ENCODE measurements at places on chromosomes 7 and 10.
A peak's percentile ranks its signal among the peaks of the same experiment; 100 is the strongest.

- DNase-seq = no peak
These were observed 210.6 kb downstream of the TPST1 start for GRCh38 chr7:66415659-66416265.

- no peak for DNase-seq
These were observed 31.8 kb downstream of the CCAR1 start for GRCh38 chr10:68752711-68753350.

GRCh38 chr10:105189463-105189800, 548.3 kb downstream of the SORCS3 start:
- no peak for DNase-seq

GRCh38 chr10:106573106-106573505, 591.4 kb downstream of the SORCS1 start:
- peak; percentile 83 for DNase-seq

DNA sequence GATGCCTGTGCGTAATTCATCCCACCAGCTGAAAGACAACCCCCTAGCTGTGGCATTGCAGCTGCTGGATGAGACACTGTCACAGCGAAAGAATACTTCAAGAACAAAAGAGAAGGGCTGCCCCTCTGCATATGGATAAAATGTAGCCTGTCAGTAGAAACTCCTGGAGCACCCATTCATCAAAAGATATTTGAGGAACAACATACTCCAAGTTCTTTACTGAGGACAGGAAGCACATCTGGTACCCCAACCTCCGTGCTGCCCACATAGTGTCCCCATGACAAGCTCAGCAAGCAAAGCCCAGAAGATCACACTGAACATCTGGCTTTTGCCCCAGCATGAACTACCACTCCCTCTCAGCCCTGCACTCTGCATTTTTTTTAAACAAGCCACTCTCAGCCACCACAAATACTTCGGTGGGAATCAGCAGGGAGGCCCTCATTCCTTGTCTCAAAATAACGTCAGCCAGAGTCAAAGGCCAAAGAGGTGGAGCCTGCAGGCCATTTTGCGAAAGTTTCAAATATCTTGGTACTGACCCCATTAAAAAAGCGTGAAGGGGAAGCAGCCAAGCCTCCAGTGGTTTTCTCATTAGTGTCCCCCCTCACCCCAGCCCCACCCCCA, 1.7 kb downstream of the CREB3L2 start:
- DNase-seq = peak; percentile 94

GRCh38 chr7:116122972-116123595, 87.3 kb upstream of the TES start:
- DNase-seq = peak; percentile 56

DNA sequence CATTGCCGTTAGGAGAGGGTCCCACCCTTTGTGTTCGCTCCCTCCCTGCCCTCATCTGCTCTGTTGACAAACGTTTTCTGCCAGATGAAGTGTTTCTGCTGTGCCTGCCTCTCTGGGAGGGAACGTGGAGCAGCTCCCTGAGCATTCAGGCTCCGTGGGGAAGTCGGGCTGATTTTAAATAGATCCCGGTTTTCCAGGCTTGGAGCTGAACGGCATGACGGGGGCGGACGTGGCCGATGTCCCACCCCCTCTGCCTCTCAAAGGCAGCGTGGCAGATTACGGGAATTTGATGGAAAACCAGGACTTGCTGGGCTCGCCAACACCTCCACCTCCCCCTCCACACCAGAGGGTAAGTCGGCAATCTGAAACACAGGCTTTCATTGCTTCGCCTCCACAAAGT, 101.9 kb upstream of the NPS start:
- DNase-seq = no peak

- peak; percentile 55 for DNase-seq
These were observed 2.4 kb downstream of the FAS start for GRCh38 chr10:88992921-88993524.

DNA sequence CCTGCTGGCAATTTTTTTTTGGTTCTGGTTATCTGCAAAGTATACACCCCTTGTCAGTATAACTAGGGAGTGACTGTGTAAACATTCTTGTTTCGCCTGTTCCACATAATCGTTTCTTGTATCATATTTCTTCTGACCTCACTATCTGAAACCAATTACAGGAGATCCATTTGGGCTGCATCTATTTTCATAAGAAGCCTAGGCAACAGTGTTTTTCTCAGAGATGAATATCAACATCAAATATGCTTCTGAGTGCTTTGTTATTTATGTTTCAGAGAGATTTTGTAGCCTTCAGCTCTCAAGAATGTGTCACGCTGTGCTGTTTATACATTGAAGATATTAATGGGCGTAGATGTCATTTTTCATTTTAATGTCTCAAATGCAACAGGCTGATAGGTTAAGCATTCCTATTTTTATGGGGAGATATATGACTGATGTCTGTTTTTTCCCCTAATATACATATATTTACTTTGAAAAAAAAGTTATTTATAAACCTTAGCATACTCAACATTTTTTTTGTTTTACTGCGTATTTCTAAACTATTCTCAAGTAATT, 115.5 kb downstream of the FOXP2 start:
- peak; percentile 71 for DNase-seq

- DNase-seq = peak; percentile 55
These were observed 67.7 kb upstream of the JCAD start for GRCh38 chr10:30127120-30127541.

DNA sequence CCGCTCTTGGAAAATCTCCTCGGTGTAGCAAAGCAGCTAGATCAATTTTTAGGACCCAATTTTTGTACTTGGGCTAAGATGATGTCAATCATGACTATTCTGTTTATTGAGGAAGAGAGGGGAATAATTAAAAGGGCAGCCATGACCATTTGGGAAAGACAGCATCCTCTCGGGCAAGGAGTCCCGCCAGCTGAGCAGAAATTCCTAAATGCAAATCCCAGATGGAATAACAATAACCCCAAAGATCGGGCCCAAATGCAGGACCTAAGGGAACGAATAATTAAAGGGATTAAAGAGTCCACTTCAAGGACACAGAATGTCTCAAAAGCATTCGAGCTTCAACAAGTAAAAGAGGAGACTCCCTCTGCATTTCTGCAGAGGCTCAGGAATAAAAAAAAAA, 18.7 kb downstream of the COL17A1 start:
- DNase-seq = no peak

DNA sequence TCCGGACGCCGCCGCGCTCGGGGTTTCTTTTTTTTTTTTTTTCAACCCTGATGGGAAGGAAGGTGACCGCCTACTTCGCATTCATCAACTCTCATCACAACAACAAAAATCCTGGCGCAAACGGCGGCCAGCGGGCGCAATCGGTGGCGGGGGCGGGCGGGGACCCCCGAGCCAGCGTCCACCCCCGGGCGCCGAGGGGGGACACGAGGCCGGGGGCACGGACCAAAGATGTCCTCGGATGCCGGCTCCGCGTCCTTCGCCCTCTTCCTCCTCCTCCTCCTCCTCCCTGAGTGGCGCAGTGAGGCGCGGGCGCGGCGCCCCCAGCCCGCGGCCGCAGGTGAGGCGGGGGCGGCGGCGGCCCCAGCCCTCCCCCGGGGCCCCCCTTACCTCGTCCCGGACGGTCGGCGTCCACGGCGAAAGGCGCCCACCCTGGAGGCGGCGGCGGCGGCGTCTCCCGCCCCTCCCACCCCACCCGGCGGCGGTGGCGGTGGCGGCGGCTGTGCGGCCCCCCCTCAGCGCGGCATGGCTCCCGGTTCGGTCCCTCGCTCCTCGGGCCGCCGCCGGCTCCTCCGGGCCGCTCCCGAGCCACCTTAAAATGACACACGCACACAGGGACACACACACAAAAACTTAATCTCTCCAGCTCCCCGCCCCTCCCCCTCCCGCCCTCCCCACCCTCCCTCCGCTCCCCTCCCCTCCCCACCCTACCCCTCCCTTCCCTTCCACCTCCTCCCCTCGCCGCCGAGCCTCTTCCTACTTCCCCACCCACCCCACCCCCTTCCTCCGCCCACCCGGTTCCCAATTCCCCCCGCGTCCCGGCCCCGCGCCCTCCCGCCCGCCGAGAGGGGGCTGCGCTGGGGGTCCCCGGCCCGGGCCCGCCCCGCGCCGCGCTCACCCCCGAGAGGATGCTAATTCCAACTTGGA, at the start of gene CTBP2:
Gene CTBP2, minus strand, starts transcription at position 632 of the 924 bp plus-strand sequence.
- peak; percentile 67 for DNase-seq

GRCh38 chr10:33833566-33833965, 499.1 kb upstream of the NRP1 start:
- no peak for DNase-seq

DNA sequence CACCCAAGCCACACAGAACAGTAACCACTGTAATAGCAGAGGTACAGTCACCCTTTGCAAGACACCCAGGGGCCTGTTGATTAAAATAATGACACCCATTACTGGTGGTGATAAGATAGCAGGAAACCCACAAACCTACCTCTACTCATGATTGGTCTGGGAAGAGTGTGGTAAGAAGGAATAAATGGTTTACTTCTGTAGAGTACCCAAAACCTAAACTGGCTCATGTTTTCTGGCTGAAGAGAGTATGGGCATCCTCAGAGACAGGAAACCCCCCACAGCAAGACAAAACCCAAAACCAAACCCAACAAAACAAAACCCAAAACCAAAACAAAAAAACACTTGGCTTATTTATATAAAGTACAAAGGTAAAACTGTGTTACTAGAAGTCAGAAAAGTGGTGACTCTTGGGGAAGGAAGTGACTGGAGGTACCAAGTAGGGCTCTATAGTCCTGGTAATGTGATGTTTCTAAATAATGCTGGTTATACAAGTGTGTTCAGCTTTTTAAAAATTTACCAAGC, 15.5 kb upstream of the DNAJB12 start:
- DNase-seq = no peak

- DNase-seq = peak; percentile 94
These were observed 23.6 kb downstream of the DDIT4 start for GRCh38 chr10:72297281-72297804.

GRCh38 chr7:95004618-95005247, 97.3 kb downstream of the PPP1R9A start:
- DNase-seq = no peak

DNA sequence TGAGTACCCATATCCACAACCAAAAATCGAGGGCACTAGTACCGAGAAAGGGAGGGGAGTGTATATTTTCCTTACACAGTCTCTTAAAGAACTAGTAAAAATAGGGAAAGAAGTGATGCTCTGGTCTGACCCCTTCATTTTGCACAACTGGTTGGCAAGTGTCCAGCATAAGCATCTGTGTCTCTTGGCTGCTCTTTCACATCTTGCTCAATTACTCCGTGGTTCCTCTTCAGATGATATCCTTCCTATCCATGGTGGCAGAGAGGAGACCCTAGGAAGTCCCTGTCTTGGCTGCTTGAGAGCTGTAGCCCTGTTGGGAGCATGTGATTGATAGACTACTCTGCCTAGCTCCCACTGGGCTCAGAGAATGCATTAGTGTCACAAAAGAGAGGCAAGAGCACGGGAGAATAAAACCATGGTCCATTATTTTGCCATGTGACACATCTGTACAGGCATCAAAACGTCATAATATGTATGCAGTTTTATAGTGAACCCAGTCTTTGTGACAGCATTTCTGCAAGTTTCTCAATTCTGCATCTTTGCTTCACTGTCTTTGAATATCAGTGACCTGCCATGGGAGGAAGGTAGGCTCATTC, 111.8 kb upstream of the ANKRD1 start:
- peak; percentile 53 for DNase-seq

DNA sequence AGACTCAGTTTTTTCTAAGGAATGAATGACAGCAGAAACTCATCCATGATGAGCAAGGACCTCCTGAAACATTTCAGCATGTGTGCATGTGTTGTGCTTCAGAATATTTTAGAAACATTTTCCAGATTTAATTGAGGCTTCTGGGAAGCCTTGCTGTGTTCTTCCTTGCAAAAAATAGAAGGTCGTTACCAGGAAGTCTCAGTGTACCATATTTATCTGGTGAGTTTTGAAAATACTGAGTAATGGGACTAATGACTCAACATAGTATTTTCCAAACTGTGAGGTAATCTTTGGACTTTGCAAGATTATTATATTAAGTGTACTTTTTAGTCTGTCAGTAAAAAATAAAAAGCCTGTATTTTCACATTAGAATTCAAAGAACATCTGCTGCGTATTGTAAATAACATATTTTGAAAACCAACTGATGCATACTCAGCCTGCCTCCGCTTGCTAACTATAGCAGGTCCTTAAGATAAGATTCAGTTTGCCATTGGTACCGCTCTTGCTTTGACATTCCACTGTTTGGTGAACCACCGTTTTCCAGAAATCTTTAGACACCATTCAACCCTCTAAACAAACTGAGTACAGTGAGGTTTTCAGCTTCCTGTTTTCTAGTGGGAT, 739.6 kb upstream of the GALNT17 start:
- DNase-seq = peak; percentile 19

- DNase-seq = no peak
These were observed 77.7 kb downstream of the RBM33 start for GRCh38 chr7:155722118-155722517.

- DNase-seq = no peak
These were observed 40.6 kb downstream of the AKR1B15 start for GRCh38 chr7:134589491-134589941.

DNA sequence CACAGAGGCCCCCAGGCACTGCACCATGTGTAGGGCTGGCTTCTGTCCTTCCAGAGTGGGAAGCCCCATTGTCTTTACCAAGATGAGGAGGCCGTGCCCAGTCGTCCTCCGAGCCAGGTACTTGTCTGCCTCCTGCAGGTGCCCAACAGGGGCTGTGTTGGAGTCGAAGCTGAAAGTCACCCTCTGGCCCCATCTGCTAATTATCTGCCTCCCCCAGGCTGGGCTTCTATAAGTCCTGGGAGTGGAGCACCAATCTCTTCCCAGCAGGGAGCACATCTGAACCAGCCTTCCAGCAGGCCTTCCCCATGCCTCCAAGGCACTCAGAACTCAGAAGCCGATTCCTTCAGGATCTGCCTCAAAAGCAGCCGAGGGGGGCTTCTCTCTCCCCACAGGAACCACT, 11.6 kb upstream of the CHST15 start:
- no peak for DNase-seq

GRCh38 chr7:31432836-31433340, 81.0 kb upstream of the ITPRID1 start:
- no peak for DNase-seq

DNA sequence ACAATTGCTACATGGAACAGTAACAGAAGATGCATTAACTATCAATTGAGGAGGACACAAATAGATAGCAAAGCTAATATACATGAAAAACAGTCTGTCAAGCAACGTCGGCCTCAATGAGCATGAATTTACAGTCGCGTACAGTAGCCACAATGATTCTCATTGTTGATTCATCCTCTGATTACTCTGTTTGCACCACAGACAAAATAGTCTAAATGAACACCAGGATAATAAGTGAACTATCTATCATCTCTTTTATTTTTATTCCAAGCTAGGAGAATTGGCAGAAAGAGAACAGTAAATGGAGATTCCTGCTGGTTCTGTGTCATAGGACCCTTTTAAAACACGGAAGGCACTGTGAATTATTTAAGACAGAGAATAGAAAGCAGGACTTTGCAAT, 108.5 kb downstream of the EVX1 start:
- DNase-seq = no peak

- no peak for DNase-seq
These were observed 29.8 kb upstream of the EBLN1 start for GRCh38 chr10:22247636-22248035.

DNA sequence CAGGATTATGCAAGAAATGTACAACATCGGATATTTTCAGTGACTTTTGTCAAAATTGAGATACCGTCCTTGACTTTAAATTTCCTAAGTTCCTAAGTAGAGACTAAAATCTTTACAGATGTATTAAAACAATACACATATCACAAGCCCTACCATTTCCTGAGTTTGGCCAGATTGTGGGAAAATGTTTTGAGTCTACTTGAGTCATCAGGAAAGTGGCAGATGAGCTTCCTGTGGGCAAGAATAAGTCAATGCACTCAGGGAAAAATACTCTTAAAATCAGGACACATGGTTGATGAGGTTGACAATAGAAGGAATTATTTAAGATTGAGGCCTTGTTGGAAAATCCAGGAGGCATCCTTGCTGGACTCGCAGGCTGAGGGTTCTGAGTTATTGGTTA, 162.5 kb downstream of the SNX10 start:
- DNase-seq = no peak

Data from fibroblast of gingiva (primary cell).